ENCODE measurements at places on chromosomes 3 and 15.

GRCh38 chr3:127857333-127857732 lies 35.0 kb upstream of the MGLL start:
- no peak for DNase-seq

GRCh38 chr15:63366451-63366850 lies 15.2 kb downstream of the CA12 start:
- DNase-seq: no peak

DNA sequence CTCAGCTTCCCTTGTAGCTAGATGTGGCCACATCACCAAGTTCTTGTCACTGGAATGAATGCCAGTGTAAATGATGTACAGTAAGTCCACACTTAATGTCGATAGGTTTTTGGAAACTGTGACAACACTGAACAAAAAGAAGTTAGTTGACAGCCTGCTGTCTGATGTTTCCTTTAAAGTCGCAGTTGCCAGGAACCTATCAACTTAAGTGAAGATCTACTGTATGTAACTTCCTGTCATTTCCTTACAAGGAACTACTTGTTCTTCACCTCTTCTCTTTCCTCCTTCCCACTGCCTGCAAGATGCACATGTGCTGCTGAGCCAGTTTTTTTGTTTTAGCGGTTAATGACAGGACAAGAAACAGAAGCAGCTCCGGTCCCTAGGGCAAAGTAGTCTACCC lies 44.6 kb downstream of the HDGFL3 start:
- no peak for DNase-seq

GRCh38 chr15:77042245-77042919 lies 28.5 kb downstream of the TSPAN3 start:
- DNase-seq: no peak

DNA sequence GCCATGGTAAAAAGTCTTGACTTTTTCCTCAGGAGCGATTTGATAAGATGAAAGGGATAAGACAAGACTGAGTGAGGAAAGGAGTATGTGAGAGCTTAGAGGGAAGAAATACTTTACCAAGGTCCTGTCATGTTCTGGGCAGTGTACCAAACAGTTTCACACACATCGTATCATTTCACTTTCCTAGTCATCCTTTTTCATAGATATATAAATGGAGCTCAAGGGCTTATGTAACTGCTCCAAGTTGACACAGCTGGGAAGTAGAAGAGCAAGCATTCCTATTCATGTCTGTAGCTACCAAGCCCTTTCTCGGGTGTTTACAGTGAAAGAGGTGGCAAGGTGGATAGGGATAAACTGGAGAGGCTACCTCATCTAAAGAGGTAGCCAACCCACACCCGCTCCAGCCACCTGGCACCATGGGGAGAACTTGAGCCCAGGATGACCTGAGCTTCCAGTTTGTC lies 57.4 kb downstream of the MRPS25 start:
- DNase-seq: no peak

- no peak for DNase-seq
Measured at GRCh38 chr3:147903026-147903425, 493.9 kb downstream of the ZIC1 start.

- DNase-seq: no peak
Measured at GRCh38 chr3:30352410-30353318, 253.7 kb upstream of the TGFBR2 start.

- DNase-seq: no peak
Measured at GRCh38 chr3:152309535-152310307, 41.0 kb downstream of the MBNL1 start.

DNA sequence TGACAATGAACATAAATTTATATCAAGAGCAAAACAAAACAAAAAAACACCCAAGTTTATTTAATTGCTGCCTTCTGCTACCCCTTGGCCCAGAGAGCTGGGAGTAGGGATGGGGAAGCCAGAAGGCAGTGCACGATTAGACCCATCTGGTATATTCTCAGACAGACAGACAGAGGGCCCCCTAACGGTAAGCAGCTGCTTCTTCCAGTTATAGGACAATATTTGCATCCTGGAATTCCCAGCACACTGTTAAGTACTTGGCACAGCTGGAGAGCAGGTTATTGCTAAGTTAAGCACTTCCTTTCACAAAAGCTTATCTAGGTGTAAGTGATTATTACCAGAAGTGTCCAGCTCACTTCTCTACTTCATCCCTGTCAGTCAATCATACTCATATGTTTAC lies 39.3 kb downstream of the C2CD4B start:
- no peak for DNase-seq

GRCh38 chr3:181727341-181728032 lies 15.8 kb downstream of the SOX2 start:
- no peak for DNase-seq

DNA sequence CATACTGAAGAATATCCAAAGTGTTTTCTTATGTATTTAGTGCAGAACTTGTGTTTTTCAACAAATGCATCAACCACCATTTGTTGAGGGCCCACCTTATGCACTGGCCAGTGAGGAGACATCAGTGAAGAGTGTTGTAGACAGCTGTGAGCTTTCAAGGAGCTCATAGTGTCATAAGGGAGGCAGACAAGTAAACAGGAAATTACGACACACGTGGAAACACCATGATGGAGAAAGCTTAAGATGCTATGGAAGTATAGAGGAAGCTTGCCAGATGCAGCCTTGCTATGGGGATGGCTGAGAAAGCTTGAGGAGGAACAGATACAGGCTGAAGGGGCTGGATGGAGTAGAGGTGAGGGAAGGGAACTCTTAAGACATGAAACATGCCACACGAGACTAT lies 50.8 kb upstream of the PSMD6 start:
- DNase-seq: no peak

DNA sequence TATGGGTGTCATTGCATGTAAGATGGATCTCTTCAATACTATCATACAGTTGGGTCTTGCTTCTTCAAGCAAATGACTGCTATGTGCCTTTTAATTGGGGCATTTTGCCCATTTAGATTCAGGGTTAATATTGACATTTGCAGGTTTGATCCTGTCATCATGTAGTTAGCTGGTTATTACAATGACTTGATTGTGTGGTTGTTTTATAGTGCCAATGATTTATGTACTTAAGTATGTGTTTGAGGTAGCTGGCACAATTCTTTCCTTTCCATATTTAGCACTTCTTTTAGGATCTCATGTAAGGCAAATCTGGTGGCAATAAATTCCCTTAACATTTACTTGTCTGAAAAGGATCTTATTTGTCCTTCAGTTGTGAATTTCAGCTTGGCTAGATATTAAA lies 267.5 kb downstream of the VGLL3 start:
- no peak for DNase-seq

- no peak for DNase-seq
Measured at GRCh38 chr15:45099549-45100165, 14.3 kb downstream of the DUOX2 start.

GRCh38 chr15:60476713-60477112 lies 2.2 kb downstream of the ICE2 start:
- no peak for DNase-seq

DNA sequence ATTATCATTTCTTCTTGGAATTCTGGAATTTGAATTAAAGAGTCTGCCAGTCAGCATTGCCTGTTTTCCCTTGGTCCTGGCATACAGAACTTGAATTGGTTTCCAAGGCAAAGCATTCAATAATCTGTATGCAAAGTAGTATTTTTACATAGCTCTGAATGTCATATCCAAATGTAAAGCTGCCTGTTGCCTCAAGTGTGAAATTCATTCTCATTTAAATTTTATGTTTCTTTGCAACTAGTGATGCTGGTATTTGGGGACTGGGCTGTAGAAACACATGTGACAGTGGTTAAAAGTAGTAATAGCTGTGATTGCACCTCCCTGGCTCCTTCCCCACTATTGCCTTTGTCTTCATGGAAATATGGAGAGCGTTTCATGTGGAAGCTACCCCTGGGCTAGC lies 743.9 kb upstream of the GOLIM4 start:
- no peak for DNase-seq

DNA sequence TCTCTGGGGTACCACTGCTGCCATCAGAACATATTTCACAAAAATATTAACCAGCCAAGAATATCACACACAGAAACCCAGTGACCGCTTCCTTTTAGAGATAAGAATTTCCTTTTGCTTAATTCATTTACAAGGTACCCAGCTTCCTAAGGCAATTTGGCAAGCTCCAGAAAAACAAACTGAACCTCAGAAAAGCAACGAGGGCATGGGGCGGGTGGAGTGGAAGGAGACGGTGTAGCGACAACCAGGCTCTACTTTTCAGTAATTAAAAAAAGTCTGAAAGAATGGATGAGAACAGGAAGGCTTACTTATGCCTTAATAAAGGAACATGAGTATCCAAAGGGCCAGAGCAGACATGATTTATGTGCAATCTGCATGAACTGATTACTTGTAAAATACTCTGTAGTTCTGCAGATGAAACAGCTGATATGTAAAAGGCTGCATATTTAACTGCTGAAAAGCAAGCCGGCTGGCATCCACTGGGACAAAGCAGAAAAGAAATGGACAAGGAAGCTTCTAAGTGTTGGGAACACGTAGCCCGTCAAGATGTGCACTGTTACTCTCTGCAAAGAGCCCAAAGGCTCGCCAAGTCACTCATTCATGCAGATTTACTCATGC lies 18.6 kb downstream of the RFTN1 start:
- DNase-seq: no peak

GRCh38 chr3:66395635-66396034 lies 105.2 kb downstream of the LRIG1 start:
- DNase-seq: no peak

DNA sequence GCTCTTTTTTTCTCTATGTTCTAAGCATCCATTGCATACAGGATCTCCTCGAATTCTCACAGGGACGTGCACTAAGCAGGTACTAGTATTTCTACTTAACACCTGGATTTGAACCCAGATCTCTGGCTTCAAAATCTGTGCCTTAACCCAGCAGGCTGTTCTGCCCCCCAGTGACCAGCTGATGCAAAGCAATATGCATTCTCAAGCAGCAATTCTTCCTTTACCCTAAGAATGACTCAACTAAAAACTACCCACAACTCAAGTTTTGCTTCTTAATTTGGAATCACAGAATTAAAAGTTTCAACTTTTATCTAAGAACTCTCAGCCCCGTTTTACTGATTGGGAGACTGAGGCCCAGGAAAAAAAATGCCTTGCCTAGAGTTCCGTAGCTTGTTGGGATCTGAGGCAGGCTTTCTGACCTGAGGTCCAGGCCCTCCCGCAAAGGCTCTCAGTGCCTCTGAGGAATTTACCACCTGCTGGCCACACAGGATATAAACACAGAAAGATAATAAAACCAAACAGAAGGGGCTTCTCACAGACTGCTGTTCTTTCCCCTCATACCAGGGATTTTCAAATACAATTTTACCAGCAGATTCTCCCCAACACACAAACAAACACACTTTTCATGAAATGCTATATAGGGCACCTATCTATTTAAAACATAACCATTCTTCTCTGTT lies 115.4 kb upstream of the RAD18 start:
- no peak for DNase-seq

DNA sequence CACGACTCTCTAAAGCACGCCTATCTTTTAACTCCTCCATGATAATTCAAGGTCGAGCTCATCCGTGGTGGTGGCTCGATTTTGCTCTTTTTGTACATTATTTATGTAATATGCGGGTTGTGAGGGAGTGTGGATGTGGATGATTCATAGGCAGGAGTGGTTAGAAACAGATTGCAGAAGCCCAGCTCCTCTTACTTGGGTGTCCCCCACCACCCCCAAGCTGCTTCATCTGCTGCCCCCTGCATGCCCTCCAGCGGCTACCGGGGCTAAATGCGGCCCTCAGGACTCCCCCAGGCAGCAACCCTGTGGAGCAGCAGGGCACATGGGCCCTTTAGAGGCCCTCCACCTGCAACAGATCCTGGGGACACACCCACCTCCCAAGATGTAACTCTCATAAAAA lies 111.5 kb upstream of the SELENOK start:
- no peak for DNase-seq

DNA sequence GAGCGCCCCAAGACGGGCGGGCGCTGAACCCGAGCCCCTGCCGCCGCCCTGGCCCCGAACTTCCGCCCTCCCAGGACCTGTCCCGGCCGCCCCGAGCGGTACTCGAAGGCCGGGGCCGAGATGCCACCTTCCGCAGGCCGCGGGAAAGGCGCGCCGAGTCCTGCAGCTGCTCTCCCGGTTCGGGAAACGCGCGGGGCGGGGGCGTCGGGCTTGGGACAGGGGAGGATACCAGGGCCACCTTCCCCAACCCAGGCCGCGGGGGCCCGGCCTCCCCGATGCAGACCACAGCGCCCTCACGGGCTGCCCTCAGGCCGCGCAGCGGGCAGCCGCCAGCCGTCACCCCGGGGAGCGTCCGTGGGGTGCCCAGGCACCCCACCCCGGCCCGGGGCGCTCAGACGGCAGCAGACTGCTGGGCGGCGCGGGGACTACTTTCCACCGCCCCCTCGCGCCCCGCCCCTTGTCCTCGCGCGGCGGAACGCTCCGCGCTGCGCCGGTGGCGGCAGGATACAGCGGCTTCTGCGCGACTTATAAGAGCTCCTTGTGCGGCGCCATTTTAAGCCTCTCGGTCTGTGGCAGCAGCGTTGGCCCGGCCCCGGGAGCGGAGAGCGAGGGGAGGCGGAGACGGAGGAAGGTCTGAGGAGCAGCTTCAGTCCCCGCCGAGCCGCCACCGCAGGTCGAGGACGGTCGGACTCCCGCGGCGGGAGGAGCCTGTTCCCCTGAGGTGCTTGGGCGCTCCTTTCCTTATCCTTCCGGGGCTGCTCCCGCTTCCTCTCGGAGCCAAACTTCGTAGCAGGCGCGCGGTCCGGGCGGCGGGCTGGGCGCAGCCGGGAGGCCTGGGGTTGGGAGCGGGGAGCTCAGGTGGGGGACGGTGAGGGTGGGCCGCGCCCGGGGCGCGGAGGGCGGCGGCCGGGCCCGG lies at the start of gene CTNNB1:
Gene CTNNB1 (plus strand): TSS at position 556 of the 916 bp plus-strand sequence. CDS start 24,564 bp downstream, outside the sequence.
- peak; percentile 90 for DNase-seq

GRCh38 chr3:193388361-193388760 lies 9.8 kb upstream of the ATP13A5 start:
- no peak for DNase-seq

GRCh38 chr3:146227486-146227885 lies 23.4 kb downstream of the PLSCR4 start:
- no peak for DNase-seq

Data from stimulated activated CD4-positive, alpha-beta T cell treated with anti-CD3 and anti-CD28 coated beads, TNF-alpha, amount 100 ng/mL, for 1 hour (primary cell).